ENCODE measurements at places on chromosomes 11 and 22.

GRCh38 chr11:2781408-2782274, 81.8 kb upstream of the KCNQ1OT1 start:
- DNase-seq: no peak

- no peak for DNase-seq
These were observed 68.1 kb downstream of the UBASH3B start for GRCh38 chr11:122723576-122723975.

DNA sequence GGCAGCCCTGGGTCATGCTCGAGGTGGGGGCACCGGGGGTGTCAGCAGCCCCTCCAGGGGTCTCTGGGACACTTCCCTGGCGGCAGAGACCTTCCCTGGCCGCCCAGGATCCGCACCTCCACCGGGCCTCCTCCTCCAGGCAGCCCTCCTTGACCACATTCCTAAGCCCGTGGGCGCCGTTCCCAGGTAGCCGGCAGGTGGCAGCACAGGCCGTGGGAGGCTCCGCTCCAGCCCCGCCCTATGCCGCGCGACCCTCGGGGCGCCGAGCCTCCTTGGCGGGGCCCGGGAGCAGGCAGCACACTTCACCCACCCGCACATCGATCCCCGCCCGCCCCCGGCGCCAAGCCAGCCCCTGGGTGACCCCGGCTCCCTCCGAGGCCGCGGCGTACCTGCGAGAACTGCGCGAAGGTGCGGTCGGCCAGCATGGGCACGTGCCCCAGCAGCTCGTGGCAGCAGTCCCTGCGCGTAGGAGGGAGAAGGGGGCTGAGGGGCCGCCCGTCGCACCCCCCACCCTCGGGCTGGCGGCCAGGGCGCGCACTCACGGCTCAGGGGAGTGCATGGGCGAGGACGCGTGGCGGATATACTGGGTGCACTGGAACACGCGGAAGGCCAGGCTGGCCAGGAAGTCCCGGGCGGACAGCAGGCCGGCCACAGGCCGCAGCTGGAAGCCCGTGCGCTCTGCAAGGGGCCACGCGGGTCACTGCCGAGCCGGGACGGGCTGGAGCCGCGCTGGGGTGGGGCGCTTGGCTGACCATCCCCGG, 5.3 kb upstream of the INS start:
- DNase-seq: no peak

DNA sequence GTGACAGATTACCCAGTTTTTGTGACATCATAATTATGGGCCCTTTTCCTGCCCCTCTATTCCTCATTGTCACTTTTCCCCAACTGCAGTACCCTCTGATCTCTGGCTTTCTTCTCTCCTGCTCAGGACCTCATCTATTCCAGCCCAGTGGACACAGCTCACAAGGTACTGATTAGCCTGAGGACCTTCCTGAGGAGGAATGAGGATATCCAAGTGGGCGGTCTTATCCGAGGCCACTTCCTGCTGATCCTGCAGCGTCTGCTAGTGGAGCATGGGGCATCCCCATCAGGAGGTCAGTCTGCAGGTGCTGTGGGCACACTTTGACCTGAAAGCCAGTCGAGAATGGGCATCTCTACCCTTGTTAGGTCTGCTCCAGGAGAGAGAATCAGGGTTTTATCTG, 24.5 kb upstream of the CCDC134 start:
- DNase-seq: no peak

GRCh38 chr11:21110415-21110814, 441.0 kb downstream of the NELL1 start:
- no peak for DNase-seq

- no peak for DNase-seq
These were observed 40.1 kb downstream of the TRIM66 start for GRCh38 chr11:8642196-8642841.

GRCh38 chr22:50720301-50721256, 17.4 kb upstream of the ACR start:
- no peak for DNase-seq

GRCh38 chr11:31387379-31387778, 17.7 kb downstream of the DNAJC24 start:
- DNase-seq: peak; percentile 64

GRCh38 chr11:116499396-116500003, 273.3 kb downstream of the BUD13 start:
- DNase-seq: no peak

- DNase-seq: no peak
These were observed 34.2 kb downstream of the ABTB2 start for GRCh38 chr11:34323601-34324000.

- DNase-seq: no peak
These were observed 43.5 kb downstream of the SIK2 start for GRCh38 chr11:111645657-111646316.

All from GM04503 (cell line).